ENCODE measurements at places on chromosomes 6 and 20. TPM values are rescaled to one million over a fixed set of nuclear protein-coding genes. Genes with fewer than 3 reads are reported as not detected.

GRCh38 chr20:47481330-47482216, 20.1 kb upstream of the NCOA3 start:
- H3K4me1 ChIP-seq, result peaks cover 1% of the 10 kb centered on the region
- H3K36me3 ChIP-seq, result no peaks in the 10 kb centered on the region
- H3K27me3 ChIP-seq, result no peaks in the 10 kb centered on the region
- H3K27ac ChIP-seq, result no peak overlapping the region

GRCh38 chr6:123869334-123869733, 65.7 kb downstream of the NKAIN2 start:
- H3K4me3 ChIP-seq, result no peak overlapping the region
- H3K36me3 ChIP-seq, result no peaks in the 10 kb centered on the region
- H3K27ac ChIP-seq, result no peak overlapping the region
- H3K27me3 ChIP-seq, result no peaks in the 10 kb centered on the region

GRCh38 chr6:1233924-1234323, 78.0 kb upstream of the FOXQ1 start:
- no peak for DNase-seq
- no peak overlapping the region for H3K4me3 ChIP-seq
- H3K27me3 ChIP-seq, result peaks cover 49% of the 10 kb centered on the region
- H3K36me3 ChIP-seq, result no peaks in the 10 kb centered on the region
- no peak overlapping the region for H3K27ac ChIP-seq
- no peaks in the 10 kb centered on the region for H3K4me1 ChIP-seq

GRCh38 chr6:146433881-146434731, 109.5 kb upstream of the RAB32 start:
- H3K4me3 ChIP-seq, result no peak overlapping the region
- peaks cover 17% of the 10 kb centered on the region for H3K27me3 ChIP-seq
- no peaks in the 10 kb centered on the region for H3K36me3 ChIP-seq
- DNase-seq, result no peak
- H3K4me1 ChIP-seq, result no peaks in the 10 kb centered on the region

GRCh38 chr6:52493669-52494068, 73.5 kb downstream of the EFHC1 start:
- no peaks in the 10 kb centered on the region for H3K4me1 ChIP-seq
- H3K27ac ChIP-seq, result no peak overlapping the region
- DNase-seq, result no peak

GRCh38 chr6:34347303-34347702, 45.2 kb downstream of the NUDT3 start:
- no peak for DNase-seq
- H3K36me3 ChIP-seq, result peaks cover 12% of the 10 kb centered on the region
- H3K27me3 ChIP-seq, result no peaks in the 10 kb centered on the region
- H3K4me1 ChIP-seq, result peaks cover 2% of the 10 kb centered on the region

Gene SPTLC3
- total RNA-seq, result not detected

Gene PNLDC1
- not detected for total RNA-seq

Gene ERVFRD-1
- 0.04 TPM for total RNA-seq

Measured in K562 (cell line).